Activated B cell treated with CpG ODN at 0.5 μM for 24 hours (primary cell): ENCODE measurements at places on chromosomes 11 and 22. TPM values are rescaled to one million over a fixed set of nuclear protein-coding genes. Genes with fewer than 3 reads are reported as not detected.

The SAA4 gene
- not detected in 2 replicates for total RNA-seq

The INS gene
- not detected in 2 replicates for total RNA-seq

The PNPLA5 gene
- not detected in 2 replicates for total RNA-seq

The PGA5 gene
- total RNA-seq = not detected in 2 replicates

The HMOX1 gene
- 13.3 TPM in 2 replicates for total RNA-seq

The RTN4RL2 gene
- total RNA-seq = 0.13 and 0.24 TPM in 2 replicates

The SLC25A45 gene
- total RNA-seq = 11.4 and 12.3 TPM in 2 replicates

The OR51B5 gene
- 0.27 TPM in 1 of 2 replicates, not detected in the other for total RNA-seq

The OR8G1 gene
- not detected in 2 replicates for total RNA-seq

The SERPING1 gene
- not detected in 2 replicates for total RNA-seq

The UBQLNL gene
- total RNA-seq = 0.29 and 0.34 TPM in 2 replicates

DNA sequence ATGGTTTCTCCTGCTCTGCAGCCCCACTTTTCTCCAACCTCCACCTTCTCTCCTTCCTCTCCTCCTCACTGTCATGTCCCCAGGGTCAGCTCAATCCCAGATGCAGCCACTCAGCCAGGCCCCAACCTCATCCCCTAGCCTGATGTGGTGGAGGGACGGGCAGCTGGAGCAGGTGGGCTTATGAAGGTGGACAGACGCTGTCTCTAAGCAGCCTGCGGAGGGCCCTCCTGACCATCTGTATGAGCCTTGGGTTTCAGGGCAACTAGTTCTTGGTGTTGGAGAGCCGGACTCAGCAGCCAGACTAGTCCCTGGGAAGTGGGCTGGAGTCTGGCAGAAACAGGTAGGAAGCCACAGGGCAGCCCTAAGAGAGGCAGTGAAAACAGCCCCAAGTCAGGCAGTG, 18.1 kb downstream of the CRYBB2 start:
- H3K4me1 ChIP-seq = peaks cover 6% of the 10 kb centered on the region
- no peak overlapping the region for H3K27ac ChIP-seq
- no peaks in the 10 kb centered on the region for H3K36me3 ChIP-seq
- no peak for DNase-seq
- peaks cover 30% of the 10 kb centered on the region for H3K27me3 ChIP-seq
- H3K4me3 ChIP-seq = no peak overlapping the region

DNA sequence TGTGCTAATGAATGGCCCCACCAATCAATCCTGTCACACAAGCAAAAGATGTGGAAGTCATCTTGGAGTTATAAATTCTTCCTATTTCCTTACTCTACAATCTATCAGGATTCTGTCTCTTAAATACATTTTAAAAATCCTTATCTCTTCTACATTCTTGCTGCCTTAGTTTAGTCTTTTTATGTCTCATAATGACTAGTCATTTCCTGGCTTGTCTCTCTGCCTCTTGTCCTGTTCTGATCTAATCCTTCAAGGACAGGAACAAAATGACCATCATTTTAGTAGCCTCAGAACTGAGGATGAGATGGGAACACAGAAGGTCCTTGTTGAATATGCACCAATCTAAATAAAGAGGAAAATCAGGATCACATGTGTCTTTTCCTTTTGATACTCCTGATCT, 56.6 kb upstream of the LIN7C start:
- no peak overlapping the region for H3K4me3 ChIP-seq
- no peak overlapping the region for H3K27ac ChIP-seq
- no peak for DNase-seq
- no peaks in the 10 kb centered on the region for H3K4me1 ChIP-seq
- H3K36me3 ChIP-seq = no peaks in the 10 kb centered on the region

- no peaks in the 10 kb centered on the region for H3K4me1 ChIP-seq
- peaks cover 6% of the 10 kb centered on the region for H3K27me3 ChIP-seq
- H3K4me3 ChIP-seq = no peak overlapping the region
These were observed 19.0 kb downstream of the TENM4 start for GRCh38 chr11:79421820-79422219.

DNA sequence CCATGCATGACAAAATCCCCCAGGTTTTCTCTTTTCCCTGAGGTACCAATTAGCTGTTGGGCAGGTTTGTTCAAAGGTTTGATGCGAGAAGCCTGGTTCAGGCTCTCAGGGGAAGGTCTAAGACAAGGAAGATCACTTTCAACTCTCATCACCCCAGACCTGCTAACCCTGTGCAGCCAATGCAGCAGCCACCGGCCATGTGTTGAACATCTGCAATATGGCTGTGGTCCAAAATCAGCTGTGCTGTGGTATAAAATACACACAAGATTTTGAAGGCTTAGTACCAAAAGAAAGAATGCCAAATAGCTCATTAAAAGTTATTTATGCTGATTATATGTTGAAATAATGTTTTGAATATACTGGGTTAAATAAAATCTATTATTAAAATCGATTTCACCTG, 58.5 kb downstream of the SMCO4 start:
- no peaks in the 10 kb centered on the region for H3K36me3 ChIP-seq
- no peak for DNase-seq
- no peaks in the 10 kb centered on the region for H3K27me3 ChIP-seq
- no peak overlapping the region for H3K4me3 ChIP-seq

DNA sequence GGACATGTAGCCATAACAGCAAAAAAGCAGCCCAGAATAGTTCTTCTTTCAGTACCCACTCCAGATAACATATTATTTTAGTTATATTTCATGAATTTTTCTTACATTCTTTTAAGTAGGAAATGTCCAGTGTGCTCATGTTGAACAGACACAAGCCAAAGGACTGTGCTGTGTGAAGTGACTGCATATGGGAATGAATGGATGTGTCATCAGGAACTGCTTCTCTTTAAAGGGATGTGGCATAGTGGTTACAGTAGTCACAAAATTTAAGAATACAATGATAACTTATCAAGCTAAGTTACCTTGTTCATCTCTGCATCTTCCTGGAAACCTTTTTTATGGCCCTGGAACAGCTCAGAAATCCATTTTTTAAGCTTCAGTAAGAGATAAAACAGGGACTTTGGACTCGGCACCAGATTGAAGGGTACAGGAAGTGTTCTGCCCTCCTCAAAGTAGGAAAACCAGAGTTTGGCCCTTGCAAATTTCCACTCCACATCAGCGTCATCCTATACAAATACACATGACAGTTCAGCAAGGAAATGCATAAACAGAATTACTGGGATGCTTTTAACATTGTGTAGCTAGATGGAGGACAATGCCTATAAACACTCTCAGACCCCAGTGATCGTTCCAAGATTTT, 112.8 kb downstream of the TRPC6 start:
- no peak overlapping the region for H3K27ac ChIP-seq
- no peaks in the 10 kb centered on the region for H3K4me1 ChIP-seq
- H3K36me3 ChIP-seq = no peaks in the 10 kb centered on the region

DNA sequence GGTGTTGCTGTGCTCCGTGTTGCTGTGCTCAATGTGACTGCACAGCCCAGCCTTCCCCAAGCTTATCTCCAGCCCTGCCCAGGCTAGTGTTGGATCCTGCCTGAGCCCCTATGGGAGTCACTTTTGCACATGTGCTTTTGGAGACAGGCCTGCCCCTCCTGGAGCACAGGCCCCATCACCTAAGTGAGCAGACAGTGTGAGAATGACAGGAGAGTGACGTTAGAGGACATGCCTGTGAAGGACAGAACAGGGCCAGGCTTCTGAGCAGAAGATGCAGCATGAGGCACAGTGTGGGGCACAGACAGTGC, 36.6 kb upstream of the SUSD2 start:
- peaks cover 5% of the 10 kb centered on the region for H3K36me3 ChIP-seq
- H3K4me1 ChIP-seq = peaks cover 58% of the 10 kb centered on the region
- peak overlapping the region; percentile 61 for H3K27ac ChIP-seq
- DNase-seq = no peak
- H3K27me3 ChIP-seq = no peaks in the 10 kb centered on the region

GRCh38 chr11:128506356-128506755, 81.0 kb downstream of the ETS1 start:
- H3K4me1 ChIP-seq = peaks cover 100% of the 10 kb centered on the region
- peaks cover 67% of the 10 kb centered on the region for H3K36me3 ChIP-seq
- DNase-seq = no peak
- H3K27me3 ChIP-seq = no peaks in the 10 kb centered on the region

DNA sequence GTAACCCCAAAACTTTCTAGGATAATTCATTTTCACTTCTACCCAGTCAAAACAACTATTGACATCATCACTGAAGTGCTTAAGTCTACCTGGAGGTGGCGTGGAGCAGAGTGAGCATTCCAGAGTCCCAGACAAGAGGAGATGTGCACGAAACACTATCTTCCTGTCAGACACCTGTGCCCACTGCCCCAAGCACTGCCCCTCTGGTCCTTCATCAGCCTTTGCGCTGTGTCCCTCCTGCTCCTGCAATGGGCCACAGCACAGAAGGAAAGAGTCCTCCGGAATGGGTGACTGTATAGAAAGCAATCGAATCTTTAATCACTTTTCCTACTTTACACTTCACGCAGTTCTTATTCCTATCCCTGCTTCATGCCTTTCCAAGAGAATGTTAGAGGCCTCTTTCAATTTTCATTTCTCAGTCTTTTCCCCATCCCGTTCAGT, 512 bp upstream of the GRIA4 start:
- no peaks in the 10 kb centered on the region for H3K36me3 ChIP-seq
- H3K27me3 ChIP-seq = peaks cover 33% of the 10 kb centered on the region
- no peak overlapping the region for H3K4me3 ChIP-seq
- no peak for DNase-seq
- no peak overlapping the region for H3K27ac ChIP-seq
- no peaks in the 10 kb centered on the region for H3K4me1 ChIP-seq

DNA sequence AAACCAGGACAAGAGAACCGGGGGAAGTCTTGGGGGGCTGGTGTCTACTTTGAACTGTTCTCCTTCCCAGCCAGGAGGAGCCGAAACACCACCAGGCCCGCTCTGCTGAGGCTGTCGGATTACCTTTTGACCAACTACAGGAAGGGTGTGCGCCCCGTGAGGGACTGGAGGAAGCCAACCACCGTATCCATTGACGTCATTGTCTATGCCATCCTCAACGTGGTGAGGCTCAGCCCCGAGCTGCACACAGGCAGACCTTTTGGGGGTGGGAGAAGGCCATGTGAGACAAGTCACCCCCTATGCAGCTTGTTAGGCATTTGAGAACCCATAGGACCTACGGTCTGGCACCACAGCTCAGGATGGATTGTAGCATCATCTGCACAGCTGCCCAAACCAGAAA, 2.8 kb downstream of the HTR3A start:
- peak; percentile 56 for DNase-seq
- no peaks in the 10 kb centered on the region for H3K27me3 ChIP-seq
- H3K4me1 ChIP-seq = peaks cover 83% of the 10 kb centered on the region
- H3K36me3 ChIP-seq = no peaks in the 10 kb centered on the region
- peak overlapping the region; percentile 89 for H3K27ac ChIP-seq
- H3K4me3 ChIP-seq = peak overlapping the region; percentile 69

- H3K27ac ChIP-seq = no peak overlapping the region
- no peaks in the 10 kb centered on the region for H3K27me3 ChIP-seq
- DNase-seq = no peak
- H3K4me1 ChIP-seq = peaks cover 40% of the 10 kb centered on the region
- H3K4me3 ChIP-seq = peak overlapping the region; percentile 73
- peaks cover 61% of the 10 kb centered on the region for H3K36me3 ChIP-seq
These were observed 2.7 kb downstream of the PITPNM1 start for GRCh38 chr11:67502328-67502979.

- H3K4me3 ChIP-seq = no peak overlapping the region
- no peak for DNase-seq
- H3K27ac ChIP-seq = no peak overlapping the region
- H3K27me3 ChIP-seq = no peaks in the 10 kb centered on the region
These were observed 59.1 kb downstream of the PDHX start for GRCh38 chr11:34975482-34975881.

- H3K27ac ChIP-seq = peak within 1 kb of the TSS; percentile 86
- H3K27me3 ChIP-seq = peaks cover 8% of the 10 kb centered on the region
- peak within 1 kb of the TSS; percentile 89 for H3K4me3 ChIP-seq
- H3K36me3 ChIP-seq = no peaks in the 10 kb centered on the region
These were observed at the start of gene FADS2 for GRCh38 chr11:61827571-61828378. FADS2 (plus strand) TSS chr11:61828300; CDS start chr11:61828391, 91 bp downstream.

GRCh38 chr11:68497761-68498160, 37.2 kb downstream of the PPP6R3 start:
- no peak overlapping the region for H3K27ac ChIP-seq
- H3K27me3 ChIP-seq = no peaks in the 10 kb centered on the region
- no peak for DNase-seq

DNA sequence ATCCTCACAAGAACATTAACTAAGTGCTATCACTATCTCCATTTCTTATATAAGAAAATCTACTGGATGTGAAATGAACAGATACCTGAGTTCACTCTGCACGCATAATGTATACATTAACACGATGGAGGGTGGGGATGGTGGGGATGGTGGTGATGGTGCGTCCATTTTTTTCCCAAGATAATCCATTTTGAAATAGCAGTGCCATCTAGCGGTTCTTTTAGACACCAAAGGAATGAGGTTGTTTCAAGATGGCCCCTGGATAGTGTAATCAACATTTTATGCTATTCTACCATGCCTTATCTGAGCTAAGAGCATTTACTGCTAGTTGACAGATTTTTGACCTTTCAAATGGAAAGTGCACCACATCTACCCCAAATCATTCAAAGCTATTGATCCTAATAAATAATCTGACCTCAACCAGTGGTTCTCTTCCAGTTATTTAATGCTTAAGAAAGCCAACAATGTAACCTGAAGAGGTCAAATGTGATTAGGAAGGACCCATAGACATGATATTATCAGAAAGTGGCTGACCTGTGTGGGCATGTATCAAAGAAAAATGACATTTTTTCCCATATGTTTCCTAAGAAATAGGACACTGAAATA, 714.7 kb upstream of the TENM4 start:
- no peaks in the 10 kb centered on the region for H3K36me3 ChIP-seq
- H3K4me1 ChIP-seq = no peaks in the 10 kb centered on the region
- no peak overlapping the region for H3K4me3 ChIP-seq
- DNase-seq = no peak
- no peaks in the 10 kb centered on the region for H3K27me3 ChIP-seq

DNA sequence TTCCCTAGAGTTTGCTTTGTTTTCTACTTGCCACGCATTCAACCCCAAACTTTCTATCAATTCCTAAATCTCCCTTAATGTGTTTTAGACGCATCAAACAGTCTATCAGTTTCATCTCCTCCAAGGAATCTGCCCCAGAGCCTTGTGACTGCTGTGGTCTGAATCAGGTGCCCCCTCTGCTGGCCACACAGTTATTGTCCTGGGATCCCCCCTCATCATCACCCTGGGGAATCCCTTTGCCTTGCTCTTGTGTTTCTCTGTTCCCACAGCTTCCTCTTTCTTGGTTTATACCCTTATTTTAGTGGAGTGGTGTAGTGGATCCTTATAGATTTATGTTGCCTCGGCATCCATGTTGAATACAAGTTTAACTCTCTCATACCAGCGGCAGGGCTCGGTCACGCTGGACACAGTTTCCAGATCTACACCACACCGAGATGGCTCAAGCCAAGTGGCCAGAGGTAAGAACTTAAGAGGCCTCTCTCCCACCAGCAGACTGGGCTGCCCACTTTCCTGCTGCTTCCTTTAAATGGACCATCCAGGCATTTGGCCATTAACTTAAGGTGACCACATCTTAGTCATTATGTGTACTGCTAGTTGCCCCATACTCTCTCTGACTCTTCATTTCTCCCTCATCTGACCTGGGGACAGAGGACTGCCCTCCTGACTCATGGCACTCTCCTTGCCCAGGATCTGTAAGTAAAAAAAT, 8.2 kb downstream of the UPB1 start:
- no peaks in the 10 kb centered on the region for H3K27me3 ChIP-seq
- H3K4me3 ChIP-seq = no peak overlapping the region
- peak overlapping the region; percentile 32 for H3K27ac ChIP-seq
- H3K4me1 ChIP-seq = peaks cover 47% of the 10 kb centered on the region
- peak; percentile 73 for DNase-seq

- peaks cover 2% of the 10 kb centered on the region for H3K4me1 ChIP-seq
- no peaks in the 10 kb centered on the region for H3K36me3 ChIP-seq
- H3K27me3 ChIP-seq = peaks cover 18% of the 10 kb centered on the region
- DNase-seq = no peak
- H3K4me3 ChIP-seq = no peak overlapping the region
These were observed 474.1 kb downstream of the MN1 start for GRCh38 chr22:27327497-27327896.

GRCh38 chr11:84193706-84194105, 907.5 kb upstream of the CCDC90B start:
- no peak for DNase-seq
- peaks cover 2% of the 10 kb centered on the region for H3K27me3 ChIP-seq
- no peaks in the 10 kb centered on the region for H3K4me1 ChIP-seq
- H3K36me3 ChIP-seq = no peaks in the 10 kb centered on the region
